ENCODE measurements at places on chromosomes 3 and 15.

- peak; percentile 16 for DNase-seq
Observed at GRCh38 chr3:43001094-43001553, 22.0 kb downstream of the GASK1A start.

- peak; percentile 48 for DNase-seq
Observed at GRCh38 chr15:85858586-85859375, 64.1 kb upstream of the KLHL25 start.

DNA sequence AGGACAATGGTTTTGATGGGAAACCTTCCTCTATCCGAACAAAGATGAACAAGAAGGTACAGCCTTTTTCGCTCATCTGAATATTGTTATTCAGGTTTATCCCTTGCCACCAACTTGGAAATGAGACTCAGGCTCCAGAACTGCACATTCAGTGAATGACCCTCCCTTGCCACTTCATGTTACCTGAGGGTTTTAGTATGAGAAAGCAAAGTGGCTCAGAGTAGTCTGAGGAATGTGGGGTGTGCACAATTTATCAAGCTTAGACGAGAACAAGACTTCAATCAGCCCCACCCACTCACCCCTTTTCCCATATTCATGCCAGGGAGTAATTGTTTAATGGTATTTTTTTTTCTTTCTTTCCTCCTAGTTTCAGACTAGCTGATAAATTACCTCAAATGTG lies 265.3 kb upstream of the POU1F1 start:
- DNase-seq = peak; percentile 8

GRCh38 chr3:173650596-173650995 lies 253.1 kb downstream of the NLGN1 start:
- DNase-seq = no peak

- no peak for DNase-seq
Observed at GRCh38 chr3:16109929-16110328, 64.6 kb upstream of the GALNT15 start.

DNA sequence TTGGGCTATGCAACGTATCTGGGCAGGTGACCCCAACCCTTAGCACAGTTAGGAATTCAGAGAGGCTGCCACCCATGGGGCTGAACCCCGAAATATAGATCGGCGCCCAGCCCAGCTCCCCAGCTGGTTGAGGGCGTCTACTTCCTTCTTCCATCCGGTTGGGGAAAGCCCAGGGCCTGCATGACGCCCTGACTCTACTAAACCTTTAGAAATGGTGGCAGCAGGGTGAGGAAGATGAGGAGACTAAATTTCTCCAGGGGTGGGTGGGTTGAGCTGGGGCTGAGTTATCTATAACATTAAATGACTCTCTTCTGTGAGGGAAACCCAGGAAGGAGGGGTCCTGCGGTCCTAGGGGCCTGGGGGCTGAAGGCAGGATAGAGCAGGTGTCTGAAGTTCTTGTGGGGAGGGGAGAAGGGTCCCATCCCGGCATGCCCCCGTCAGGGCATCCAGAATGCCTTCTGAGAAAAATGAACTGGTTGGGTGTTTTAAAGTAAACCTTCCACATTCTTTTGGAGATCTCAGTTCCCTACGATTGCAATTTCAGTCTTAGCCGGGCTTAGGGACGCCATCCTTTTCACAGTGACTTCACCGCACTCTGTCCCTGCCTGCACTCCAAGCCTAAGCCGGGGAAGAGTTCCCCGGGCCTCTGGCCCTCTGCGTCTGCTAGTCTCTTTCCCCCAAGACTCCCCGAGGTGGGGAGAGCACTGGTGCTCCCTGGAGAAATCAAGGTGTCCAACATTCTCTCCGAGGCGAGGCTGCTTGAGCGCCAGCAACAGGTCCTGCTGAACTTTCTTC lies 28.5 kb downstream of the NR2F2 start:
- no peak for DNase-seq

DNA sequence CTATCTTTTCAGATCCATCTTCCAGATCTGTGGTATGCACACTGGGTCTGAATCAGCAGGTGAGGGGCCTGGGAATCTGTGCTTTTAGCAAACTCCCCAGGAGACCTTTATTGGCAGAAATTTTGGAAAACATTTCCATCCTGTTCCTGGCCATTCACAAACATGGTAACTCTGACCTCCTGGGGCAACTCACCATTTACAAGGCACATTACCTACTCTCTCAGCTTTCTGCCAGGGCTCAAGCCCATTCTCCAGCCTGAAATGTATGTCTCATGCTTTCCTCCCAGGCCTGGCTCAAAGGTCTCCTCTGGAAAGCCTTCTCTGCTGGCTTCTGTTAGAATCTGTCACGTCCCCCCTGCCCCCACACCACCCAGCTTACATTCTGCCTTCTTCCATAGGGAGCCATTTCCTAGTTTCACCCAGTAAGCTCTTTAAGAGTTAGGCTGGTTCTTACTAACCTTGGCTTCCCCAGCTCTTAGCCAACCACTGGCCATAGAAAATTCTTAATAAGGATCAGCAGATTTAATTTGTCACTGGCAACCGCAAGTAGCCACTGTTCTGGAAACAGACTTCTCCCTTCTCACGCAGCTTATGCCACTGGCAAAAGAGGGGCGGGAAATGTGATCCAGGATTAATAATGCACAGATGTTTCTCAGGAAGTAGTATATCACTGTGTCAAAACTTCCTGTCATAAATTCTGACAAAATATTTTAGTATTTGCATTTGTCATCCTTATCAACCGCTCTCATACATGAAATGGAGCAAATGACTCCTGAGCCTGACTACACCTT lies 55.0 kb downstream of the RORA start:
- DNase-seq = no peak

DNA sequence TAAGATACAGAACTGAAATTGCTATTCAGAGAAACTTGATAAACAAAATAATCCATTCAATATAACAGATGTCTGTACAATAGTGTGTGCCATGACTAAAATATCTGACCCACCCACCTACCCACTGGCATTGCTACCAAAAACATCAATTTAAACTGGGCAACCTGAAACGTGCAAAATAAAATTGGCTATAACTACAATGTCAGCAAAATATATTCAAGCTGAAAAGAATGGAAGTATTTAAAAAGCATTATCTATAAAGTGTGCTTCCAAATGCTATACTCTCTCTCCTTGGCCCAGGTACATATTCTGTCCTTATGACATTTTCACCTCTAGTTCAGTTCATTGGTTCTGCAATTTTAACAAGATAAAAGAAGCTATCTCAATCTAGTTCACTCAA lies 379.6 kb upstream of the ATP11B start:
- DNase-seq = no peak

DNA sequence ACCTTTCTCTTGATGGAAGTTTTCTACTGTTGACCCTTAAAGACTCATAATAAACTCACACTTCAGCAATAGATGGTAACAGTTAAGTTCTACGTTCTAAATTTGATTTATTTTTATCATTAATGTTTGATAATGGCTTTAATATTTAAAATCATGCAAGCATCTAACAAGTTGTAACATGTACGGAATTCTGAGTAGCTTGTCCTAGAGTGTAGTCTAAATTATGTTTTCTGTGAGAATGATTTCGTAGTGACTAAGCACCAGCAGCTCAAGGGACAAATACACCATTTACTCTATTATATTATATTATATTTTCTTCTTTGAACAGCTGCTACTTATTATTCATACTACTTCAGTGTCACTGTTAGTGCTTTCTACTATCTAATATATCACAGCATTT lies 345.6 kb downstream of the NLGN1 start:
- peak; percentile 61 for DNase-seq

DNA sequence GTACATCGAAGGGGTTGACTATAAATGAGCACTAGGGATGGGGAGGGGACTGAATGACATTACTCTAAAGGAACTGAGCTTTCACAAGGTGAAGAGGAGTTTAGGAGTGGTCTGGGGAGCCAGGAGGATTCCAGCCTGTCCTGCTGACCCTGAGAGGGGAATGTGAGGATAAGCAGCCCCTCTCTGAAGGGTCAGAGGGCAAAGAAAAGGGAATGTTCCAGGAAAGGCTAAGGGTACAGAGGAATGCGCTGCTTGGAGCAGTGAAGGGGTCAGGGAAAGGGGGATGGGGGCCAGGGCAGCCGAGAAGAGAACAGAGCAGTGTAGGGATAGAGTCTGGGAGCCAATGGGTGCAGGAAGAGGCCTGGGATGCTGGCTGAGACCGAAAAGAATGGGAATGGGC lies 28.0 kb upstream of the TPM1 start:
- DNase-seq = no peak

DNA sequence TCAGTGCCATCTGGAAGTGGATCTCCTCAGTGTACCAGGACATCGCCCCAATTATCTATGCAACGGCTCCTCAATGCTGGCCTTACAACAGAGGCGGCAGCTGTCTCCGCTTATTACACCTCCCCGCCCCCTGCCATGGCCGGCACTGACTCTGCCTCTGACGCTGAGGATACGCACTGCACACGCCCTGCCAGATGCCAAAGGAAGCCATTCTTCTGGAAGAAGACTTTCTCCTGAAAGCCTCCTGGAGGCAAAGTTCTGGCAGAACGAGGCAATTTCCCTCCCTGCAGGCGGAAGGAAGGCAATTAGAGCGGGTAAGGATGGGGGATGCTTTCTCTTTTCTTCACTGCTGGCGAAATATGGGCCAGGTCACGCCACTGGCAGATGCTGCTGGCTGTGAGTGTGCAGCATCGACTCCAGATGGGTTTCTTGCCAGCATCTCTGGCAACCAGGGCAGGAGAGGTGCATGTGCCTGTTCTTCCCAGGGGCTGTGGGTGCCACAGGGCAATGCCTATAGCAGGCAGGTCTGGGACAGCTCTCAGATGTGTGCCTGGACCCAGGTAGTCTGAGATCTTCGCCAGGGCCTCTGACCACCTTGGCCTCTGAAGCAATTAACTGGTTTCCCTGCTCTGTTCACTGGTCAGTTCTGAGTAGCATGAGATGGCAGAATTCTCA lies 62.2 kb upstream of the MRPS22 start:
- no peak for DNase-seq

DNA sequence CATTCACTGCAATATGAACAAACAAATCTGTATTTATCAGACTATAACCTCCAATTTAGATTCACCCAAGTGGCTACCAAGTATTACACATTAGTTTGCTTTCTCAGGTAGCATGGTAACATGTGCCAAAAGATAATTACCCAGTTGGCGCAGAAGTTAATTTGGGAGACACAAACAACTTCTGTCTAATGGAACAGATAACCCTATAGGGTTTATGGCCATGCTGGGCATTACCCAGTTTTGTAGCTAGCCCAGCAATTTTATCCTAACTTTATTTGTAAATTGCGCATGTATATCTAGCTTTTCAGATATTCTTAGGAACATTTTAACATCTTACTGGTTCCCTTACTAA lies 780 bp downstream of the RPL22L1 start:
- DNase-seq = peak; percentile 4

- no peak for DNase-seq
Observed at GRCh38 chr15:34365091-34365825, 1.7 kb downstream of the LPCAT4 start.

- no peak for DNase-seq
Observed at GRCh38 chr3:70183781-70184504, 128.5 kb downstream of the MDFIC2 start.

GRCh38 chr3:70800951-70801350 lies 488.5 kb upstream of the MDFIC2 start:
- no peak for DNase-seq

- DNase-seq = no peak
Observed at GRCh38 chr3:147518465-147518864, 109.3 kb downstream of the ZIC1 start.

DNA sequence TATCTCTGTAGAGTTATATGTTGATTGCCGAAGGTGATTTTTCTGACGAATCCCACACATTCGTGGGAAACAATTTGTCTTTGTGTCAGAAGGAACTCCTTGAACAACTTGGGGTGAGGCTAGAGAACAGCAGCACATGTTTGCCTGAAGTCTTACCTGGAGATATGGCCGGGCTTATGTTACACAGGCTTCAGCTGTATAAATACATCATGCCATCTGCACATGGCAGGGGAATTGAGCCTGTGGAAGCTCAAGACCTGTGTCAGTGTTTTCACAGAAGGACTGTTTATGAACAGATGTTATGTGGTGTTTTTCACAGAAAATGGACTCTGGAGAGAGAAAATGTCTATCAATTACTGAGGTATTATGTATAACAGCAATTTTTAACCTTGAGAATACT lies 203.6 kb upstream of the MDFIC2 start:
- DNase-seq = no peak

- DNase-seq = peak; percentile 6
Observed at GRCh38 chr3:176055836-176056235, 1141.4 kb downstream of the TBL1XR1 start.

DNA sequence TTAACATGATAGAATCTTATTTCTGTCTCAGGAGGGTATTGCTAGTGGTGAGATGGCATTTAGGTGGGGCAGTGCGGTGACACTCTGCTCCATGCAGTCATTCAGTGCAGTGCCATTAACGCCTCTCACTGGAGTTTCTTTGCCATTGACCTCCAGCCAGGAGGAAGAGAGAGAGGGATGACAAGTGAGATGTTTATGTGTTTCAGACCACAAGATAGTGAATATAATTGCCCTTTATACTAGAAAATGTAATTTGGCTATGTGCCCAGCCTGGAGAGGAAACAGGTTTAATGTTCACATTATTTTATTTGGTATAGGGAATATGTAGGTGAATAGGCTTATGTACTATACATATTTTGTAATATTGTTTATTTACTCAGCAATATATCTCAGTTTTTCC lies 84.5 kb downstream of the ZIC1 start:
- DNase-seq = no peak

DNA sequence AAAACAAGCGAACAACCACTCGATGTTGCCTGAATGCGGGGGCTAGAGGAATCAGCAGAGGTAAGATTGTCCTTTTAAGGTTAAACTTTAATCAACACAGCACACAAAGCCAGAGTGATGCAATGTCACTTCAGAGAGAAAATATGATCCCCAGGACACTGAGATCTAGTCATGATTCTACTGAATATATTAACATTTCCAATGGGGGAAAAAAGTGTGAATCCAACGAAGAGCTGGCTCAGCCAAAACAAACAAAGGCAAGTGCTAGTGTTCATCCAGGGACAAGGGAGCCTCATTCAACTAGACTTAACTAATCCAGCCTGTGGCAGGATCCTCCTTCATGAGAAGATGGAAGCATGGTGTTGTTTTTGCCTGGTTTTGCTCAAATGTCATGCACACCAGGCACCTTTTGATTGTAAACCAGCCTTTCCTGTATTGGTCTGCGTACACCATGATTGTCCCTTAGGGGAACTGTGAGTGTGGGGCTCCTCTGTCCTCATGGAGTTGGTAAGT lies 35.8 kb downstream of the SCG5 start:
- no peak for DNase-seq

- no peak for DNase-seq
Observed at GRCh38 chr3:170089862-170090600, 52.2 kb downstream of the GPR160 start.

GRCh38 chr3:191143224-191143623 lies 55.8 kb upstream of the OSTN start:
- peak; percentile 70 for DNase-seq

- DNase-seq = peak; percentile 73
Observed at GRCh38 chr15:63013052-63013808, 29.3 kb upstream of the TPM1 start.

Measured in mammary epithelial cell (primary cell).